ENCODE measurements at places on chromosomes 7 and 10. TPM values are rescaled to one million over a fixed set of nuclear protein-coding genes. Genes with fewer than 3 reads are reported as not detected.

Gene ST8SIA6
- total RNA-seq = 0.15 TPM

Gene NPVF
- not detected for total RNA-seq

Gene FAM13C
- 3.0 TPM for total RNA-seq

Gene NUP205
- total RNA-seq = 15.0 TPM

Gene PRKG1
- total RNA-seq = 2.5 TPM

Gene ZNF727
- 5.0 TPM for total RNA-seq

Gene ARMC3
- total RNA-seq = not detected

GRCh38 chr7:18890885-18891621 is 226.4 kb downstream of the TWIST1 start:
- no peaks in the 10 kb centered on the region for H3K4me1 ChIP-seq
- no peaks in the 10 kb centered on the region for H3K27me3 ChIP-seq
- no peak overlapping the region for H3K4me3 ChIP-seq
- H3K27ac ChIP-seq = no peak overlapping the region

DNA sequence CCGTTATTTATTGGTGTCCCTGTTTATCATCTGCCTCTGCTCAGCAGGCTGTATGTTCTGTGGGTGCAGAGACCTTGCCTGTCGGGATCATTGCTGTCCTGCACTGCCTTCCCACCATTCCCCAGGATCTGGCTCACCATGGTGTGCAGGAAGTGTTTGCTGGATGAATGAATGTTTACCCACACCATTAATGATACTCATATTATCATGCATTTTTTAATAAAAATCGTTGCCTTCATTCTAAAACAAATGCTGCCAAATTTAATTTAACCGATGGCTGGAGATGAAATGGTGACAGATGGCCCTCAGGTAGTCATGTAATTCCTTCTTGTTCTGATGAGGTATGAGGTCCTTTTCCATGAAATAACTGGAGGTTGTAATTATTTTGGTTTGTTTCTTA is 22.5 kb downstream of the PLPP4 start:
- H3K27ac ChIP-seq = no peak overlapping the region
- no peaks in the 10 kb centered on the region for H3K27me3 ChIP-seq

DNA sequence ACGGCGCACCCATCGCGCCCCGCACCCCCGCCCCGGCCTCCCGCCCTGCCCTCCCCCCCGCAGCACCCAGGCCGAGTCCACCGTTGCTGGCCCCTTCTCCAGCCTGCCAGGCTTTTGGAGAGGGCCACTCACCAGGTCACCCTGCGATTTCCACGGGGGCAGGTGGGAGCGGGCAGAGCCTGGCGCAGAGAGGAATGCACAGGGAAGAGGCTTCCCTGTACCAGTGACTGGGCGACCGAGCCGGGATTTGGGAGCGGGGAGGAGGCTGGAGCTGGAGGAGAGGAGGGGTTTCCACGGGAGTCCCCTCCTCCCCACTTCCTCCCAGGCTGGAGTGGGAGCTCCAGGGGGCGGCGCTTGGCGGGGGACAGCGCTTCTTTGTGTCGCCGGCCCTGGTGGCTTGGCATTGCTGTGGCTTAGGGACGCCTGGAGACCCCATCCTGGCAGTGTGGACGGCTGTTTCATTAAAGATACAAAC is 19.3 kb downstream of the TCAF1 start:
- peak overlapping the region; percentile 13 for H3K4me3 ChIP-seq
- DNase-seq = peak; percentile 73
- H3K36me3 ChIP-seq = no peaks in the 10 kb centered on the region

DNA sequence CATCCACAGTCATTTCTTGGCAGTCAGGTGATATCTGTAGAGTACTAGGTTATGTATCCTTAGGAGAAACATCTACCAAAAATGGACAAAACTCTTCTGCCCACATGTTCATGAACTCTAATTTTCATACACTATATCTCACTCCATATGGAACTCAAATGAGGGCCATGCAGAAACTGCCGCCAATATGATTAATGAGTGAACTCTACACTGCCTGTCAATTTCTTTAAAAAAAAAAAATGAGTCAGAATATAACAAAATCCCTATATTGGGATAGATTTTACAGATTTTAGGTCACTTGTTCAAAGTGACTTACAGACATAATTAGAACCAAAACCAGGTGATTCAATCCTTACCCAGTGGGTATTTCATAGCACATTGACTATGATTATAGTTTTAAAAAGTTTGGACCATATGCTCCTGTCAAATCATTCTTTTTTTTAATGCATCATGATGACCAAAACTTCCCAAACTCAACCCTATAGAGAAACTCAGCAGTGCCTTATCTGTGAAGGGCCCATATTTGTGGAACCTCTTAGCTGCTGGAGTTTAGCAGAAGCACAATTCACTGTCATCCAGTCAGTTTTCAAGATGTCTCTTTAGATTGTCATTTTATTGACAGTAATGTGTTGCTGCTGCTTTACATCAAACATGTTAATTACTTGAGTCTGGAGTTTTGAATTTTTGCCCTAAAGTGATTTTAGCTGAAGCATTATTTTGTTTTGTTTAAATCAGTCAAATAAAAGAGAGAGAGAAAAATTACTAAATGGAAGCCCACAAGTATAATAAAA is 11.1 kb downstream of the LRRN3 start:
- DNase-seq = no peak
- H3K4me3 ChIP-seq = no peak overlapping the region

GRCh38 chr10:8112230-8112905 is 57.9 kb downstream of the GATA3 start:
- no peak overlapping the region for H3K4me3 ChIP-seq
- H3K4me1 ChIP-seq = no peaks in the 10 kb centered on the region
- no peak overlapping the region for H3K27ac ChIP-seq
